Activated naive CD4-positive, alpha-beta T cell treated with anti-CD3 and anti-CD28 coated beads, Interleukin-2, amount 50 U/mL, for 16 hours (primary cell): ENCODE measurements at places on chromosomes 1 and 21.
A peak's percentile ranks its signal among the peaks of the same experiment; 100 is the strongest.

DNA sequence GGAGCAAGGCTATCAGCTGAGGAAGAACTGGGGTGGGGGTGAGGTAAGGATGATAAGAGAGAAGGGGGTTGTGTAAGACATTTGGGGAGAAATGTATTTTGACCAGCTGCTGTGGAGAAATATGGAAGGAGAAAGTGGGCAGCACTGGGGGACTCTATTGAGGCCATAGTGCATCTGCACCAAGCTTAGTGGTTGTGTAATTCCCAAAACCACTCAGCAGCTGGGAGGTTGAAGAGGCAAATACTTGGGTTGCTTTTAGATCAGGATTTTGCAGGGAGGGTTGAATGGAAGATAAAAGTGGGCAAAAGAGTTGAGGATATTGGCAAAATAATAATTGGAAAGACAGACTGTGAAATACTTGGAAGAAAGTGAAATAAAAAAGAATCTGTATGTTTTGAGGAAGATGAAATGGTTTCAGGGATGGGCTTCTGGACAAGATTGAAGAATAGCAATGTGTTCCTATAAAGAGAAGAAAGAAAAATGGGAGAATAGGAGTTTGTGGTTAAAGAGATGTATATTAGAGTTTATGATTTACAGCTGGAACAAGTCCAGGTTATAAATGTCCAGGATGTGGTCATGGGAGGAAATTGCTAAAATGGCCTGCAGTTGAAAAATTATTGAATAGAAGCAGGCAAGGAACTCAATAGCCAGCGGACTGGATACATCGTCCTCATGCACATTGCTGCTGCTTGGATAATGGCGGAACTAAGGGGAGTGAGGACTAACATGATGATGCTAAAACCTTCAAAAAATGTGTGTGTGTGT is 162.7 kb downstream of the DNM3 start:
- no peak for DNase-seq

DNA sequence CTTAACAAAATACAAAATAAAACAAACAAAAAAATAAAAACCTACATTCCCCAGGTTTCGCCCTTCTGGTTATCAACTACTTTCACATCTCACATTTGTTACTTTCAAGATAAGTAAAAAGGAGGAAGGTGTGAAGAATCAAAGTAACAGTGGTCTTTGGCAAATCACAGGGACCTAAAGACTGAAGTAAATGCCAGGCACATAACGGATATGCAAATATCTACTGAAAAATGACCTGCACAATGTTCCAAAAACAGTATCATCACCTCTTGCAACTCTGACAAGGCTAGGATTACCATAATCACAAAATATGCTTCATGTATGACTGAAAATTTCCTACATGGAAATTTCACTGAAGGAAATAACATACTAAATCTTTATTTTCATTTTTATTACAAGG is 29.3 kb downstream of the COP1 start:
- no peak for DNase-seq

GRCh38 chr1:188729039-188729438 is 1748.6 kb downstream of the BRINP3 start:
- DNase-seq, result no peak

- DNase-seq, result no peak
Measured at GRCh38 chr21:35390013-35390776, 341.1 kb upstream of the RUNX1 start.

GRCh38 chr21:41769933-41770332 is 3.1 kb upstream of the RIPK4 start:
- DNase-seq, result no peak

GRCh38 chr1:8197493-8198282 is 120.2 kb upstream of the SLC45A1 start:
- DNase-seq, result no peak

GRCh38 chr1:40844887-40845878 is 17.0 kb downstream of the CITED4 start:
- no peak for DNase-seq

DNA sequence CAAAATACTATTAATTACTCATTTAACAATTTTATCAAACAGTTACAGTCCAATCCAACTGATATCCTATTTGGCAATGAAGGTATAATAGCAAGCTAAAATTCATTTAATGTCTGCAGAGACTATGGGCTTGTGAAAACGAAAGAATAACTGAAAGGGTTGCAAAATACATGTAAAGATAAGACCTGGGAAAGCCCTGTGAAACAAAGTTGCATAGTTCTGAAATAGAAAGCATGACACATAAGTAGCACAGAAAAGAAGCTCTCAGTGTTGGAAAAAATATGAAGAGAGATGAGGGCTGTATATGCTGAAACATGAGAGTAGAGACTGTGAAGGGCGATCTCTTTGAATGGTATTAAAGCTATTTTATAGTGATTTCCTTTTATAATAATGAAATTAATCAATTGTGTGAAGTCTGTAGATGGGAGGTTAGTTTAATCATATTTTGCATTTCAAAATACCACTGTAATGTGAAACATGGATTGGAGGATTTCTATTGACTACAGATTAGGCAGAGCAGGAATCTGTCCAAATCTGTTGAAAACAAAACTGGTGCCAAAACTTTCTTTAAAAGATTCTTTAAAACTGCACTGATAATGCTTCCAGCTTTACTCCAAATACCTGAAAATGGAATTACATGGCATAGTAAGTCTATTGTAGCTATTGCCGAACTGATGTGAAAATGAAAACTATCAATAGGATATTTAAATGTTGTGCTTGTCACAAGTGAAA is 1518.9 kb upstream of the B3GALT2 start:
- DNase-seq, result no peak

DNA sequence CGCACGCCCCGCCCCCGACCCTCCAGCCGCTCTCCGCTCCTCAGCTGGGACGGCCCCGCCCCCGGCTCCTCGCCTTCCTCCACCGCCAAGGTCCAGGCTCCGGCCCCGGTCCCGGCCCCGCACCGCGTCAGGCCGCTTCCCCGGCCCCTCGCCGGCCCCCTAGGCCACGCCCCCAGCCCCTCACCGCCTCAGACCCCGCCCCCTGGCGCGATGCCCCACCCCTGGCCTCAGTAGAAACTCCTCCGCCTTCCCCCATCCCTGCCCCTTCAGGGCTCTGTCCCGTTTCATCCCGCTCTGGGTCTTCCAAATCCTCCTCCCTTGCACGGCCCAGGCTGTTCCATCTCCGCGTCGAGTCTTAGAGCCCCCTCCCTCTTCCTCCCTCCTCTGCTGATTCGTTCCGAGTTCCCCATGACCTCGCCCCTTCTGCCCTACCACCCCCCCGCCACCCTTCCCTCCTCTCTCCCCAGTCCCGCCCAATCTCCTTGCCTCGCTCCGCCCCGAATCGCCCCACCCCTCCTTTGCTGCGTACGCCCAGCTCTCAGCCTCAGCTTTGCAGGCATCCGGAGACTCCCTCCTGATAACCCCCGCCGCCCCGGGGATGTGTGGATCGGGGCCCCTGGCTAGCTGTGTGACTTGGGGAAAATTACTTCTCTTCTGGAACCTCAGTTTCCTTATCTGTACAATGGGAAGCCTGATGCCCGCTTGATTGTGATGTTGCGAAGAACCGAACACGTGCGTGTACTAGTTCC is 448 bp upstream of the ASAP3 start:
- peak; percentile 92 for DNase-seq

GRCh38 chr1:19234224-19234623 is 17.1 kb downstream of the EMC1 start:
- no peak for DNase-seq

GRCh38 chr1:55233145-55233777 is 18.1 kb upstream of the USP24 start:
- no peak for DNase-seq

DNA sequence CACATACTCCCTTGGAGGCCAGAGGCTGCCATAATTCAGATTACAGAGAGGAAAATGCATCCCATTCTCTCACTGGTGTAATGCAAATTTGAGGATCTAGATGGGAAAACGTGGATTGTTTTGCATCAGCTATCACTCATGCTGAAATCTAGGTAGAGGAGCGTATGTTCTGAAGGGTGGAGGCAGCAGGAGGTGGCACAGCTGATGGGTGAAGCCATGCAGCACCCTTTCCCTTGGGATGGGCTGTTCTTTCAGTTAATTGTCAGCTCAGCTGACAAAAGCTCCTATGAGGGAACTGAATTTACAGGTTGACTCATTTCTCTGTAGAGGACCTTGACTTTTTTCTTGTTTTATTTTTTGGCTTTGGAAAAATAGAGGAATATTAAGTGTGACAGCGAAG is 41.8 kb downstream of the CAMTA1 start:
- no peak for DNase-seq

GRCh38 chr1:181335631-181336030 is 147.7 kb upstream of the CACNA1E start:
- DNase-seq, result no peak

GRCh38 chr1:33347650-33347992 is 26.7 kb upstream of the A3GALT2 start:
- DNase-seq, result no peak

DNA sequence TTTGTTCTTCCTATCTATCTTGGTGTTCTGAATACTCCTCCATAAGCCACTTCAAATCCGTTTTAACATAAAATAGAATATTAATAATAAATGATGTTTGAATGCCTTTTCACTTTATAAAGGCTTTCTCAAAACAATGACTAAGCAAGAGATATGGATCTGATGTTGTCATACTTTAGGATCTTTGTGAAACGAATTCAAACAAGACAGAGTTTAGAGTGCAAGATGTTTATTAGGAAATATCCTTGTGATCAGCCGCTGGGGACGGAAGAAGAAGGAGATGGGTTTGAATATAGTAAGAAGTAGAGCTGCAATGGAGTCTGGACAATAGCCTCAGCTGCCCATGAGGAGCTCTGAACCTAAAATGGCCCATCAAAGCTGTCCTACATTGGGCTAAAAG is 351.8 kb downstream of the NEGR1 start:
- DNase-seq, result no peak

DNA sequence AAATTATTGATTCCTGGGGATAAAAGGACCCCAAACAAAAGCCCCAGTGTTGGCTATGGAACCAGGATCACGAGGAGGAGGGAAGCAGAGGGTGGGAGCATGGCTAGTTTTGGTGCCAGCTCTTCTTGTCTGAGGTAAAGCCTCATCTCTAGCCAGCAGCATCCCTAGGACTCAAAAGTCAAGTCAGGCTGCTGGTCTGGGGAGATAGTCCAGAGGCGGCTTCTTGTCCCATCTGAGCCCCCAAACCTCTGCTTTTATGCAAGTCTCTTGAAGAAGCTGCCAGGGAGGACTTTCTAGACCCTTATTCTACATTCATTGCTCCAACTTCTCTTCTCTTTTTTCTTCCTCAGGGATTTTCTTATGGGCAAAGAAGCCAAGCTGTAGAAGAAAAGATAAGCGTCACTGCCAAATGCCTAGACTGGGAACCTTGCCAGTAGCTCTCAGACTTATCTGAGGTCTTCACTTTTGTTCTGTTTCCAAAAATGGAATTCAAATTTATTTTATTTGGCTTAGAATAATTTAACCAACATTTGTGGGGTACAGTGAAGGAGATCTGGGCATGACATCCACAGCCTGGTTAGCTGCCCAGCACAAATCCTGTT is 6.9 kb upstream of the ANKRD35 start:
- no peak for DNase-seq

DNA sequence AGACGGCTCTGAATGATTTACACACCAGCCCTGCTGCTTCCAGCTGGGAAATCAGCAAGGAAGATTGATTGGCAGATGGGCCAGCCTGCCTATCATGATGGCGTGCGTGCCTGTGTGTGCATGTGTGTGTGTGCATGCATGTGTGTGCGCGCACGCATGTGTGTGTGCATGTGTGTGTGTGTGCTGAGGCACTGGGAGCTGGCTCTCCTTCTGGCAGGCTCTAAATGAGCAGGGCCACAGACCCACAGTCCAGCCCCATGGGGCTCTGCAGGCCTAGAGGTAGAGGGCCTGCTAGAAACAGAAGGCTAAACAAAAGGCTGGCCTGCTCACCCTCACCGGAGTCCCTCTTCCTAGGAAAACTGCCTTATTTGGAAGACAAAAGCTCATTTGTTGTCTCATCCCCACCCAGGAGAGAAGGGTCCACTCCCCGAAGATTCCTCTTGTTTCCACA is 6.0 kb downstream of the KLHDC8A start:
- no peak for DNase-seq

- no peak for DNase-seq
Measured at GRCh38 chr1:100658716-100659026, 60.9 kb upstream of the VCAM1 start.

DNA sequence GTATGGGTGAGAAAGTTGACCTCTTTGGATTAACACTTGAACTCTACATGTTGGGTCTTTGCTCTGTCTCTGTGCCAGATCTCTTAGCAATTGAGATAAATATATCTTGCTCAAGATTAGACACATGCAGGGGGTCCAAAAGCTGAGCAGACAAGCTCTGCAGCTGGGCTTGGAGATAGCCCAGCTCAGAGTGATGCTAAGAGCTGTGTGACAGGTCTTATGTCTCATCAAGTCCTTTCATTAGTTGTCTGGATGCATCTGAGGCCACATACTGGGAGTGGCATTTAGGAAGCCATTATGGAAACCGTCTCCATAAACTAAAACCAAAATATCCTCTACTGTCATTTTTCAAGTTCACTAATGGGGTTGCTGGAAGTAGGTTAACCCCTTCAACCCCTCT is 289.4 kb upstream of the DUSP10 start:
- no peak for DNase-seq

- DNase-seq, result no peak
Measured at GRCh38 chr1:48679859-48680258, 96.8 kb downstream of the BEND5 start.

GRCh38 chr1:18957136-18957521 is 653 bp upstream of the IFFO2 start:
- no peak for DNase-seq

- DNase-seq, result no peak
Measured at GRCh38 chr1:29953961-29954360, 717.6 kb downstream of the PTPRU start.

- no peak for DNase-seq
Measured at GRCh38 chr1:42756956-42757891, 9.6 kb downstream of the P3H1 start.

- no peak for DNase-seq
Measured at GRCh38 chr1:212040629-212041412, 5.3 kb downstream of the DTL start.

GRCh38 chr1:25137521-25138395 is 94.5 kb downstream of the SYF2 start:
- no peak for DNase-seq

DNA sequence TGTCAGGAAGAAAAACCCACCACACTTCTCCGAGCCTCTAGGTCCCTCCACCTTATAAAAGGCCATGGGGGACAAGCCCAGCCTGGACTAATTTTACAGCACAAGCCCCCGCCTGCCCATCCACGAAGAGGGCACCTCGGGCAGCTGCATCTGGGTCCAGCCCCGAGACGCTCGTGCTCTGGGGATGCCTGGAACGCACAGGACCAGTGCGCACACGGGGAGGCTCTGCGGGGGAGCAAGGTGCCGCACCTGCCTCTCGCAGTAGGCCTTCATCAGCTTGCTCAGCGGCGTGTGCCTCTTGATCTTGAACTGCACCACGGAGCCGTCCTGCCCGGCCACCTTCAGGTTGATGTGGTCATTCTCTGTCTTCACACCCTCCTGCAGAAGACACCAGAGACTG is 4.1 kb downstream of the SUMO3 start:
- DNase-seq, result no peak

- peak; percentile 76 for DNase-seq
Measured at GRCh38 chr1:27357281-27358037, 9.3 kb downstream of the MAP3K6 start.
